ENCODE measurements at places on chromosomes 13 and 19.

- no peak for DNase-seq
These were observed 205.9 kb upstream of the MIR17HG start for GRCh38 chr13:91141543-91142061.

DNA sequence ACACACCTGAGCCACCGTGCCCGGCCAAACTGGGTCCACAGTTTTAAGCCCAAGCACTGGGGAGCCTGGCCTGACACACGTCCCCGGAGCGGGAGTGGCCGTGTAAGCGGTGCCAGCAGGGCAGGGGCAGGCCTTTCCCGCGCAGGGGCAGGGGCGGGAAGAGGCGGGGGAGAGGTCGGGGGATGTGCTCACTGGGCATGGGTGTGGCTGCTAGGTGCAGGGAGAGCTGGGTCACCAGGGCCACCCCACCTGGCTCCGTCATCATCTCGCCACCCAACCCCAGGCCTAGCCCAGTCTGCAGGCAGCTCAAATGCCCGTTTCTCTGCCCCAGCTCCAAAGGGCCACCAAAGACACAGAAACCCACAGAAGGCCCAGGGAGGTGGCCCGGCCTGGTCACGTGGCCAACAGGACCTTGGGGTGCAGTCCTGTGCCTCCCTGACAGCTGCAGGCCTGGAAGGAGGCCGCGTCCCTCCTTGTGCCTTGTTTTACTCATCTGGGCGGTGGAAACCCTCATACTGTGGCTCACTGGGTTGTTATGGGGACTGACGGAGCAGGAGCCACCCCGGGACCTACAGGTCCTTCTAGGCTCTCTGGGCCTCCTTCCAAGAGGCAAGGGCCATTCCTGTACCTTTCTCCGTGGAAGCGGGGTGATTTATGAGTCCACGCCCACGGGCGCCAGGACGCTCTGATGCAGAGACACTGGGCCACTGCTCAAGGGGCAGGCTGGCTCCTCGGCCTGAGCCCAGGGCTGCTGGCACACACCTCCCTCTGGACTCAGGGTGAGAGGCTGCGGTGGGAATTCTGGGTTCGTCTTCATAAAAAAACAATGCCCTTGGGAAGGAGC, 27.7 kb downstream of the MAP2K2 start:
- no peak for DNase-seq

DNA sequence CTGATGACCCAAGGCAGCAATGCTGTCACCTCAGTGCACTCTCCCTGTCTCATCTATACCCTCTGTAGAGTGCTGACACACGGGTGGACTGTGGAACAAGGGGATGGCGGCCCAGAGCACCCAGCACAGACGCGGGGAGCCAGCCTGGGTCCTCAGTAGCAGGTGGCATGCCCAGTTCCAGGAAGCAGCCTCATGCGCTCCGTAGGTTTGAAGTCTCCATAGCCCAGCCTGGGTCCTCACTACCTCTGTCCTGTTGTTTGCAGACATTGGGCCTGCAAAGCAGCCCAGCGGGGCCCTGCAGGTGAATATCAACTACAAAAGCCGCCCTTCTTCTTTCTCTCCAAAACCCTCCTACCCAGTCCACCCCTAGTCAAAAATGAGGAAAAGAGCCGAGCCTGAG, 5.0 kb upstream of the SLC7A9 start:
- no peak for DNase-seq

- DNase-seq, result no peak
These were observed 54.9 kb upstream of the ATP12A start for GRCh38 chr13:24625331-24625731.

Measured in HFF-Myc (cell line).